Activated CD4-positive, alpha-beta T cell treated with anti-CD3 and anti-CD28 coated beads, Interleukin-2, amount 50 U/mL, for 1 hour (primary cell): ENCODE measurements at places on chromosomes 3 and 15.

GRCh38 chr3:178382449-178383061 lies 153.7 kb upstream of the KCNMB2 start:
- DNase-seq, result no peak

GRCh38 chr15:100692246-100692645 lies 89.9 kb downstream of the ASB7 start:
- no peak for DNase-seq

GRCh38 chr3:56365905-56366640 lies 102.2 kb downstream of the ERC2 start:
- DNase-seq, result no peak

GRCh38 chr3:12946251-12946648 lies 104.9 kb upstream of the RPL32 start:
- DNase-seq, result no peak

DNA sequence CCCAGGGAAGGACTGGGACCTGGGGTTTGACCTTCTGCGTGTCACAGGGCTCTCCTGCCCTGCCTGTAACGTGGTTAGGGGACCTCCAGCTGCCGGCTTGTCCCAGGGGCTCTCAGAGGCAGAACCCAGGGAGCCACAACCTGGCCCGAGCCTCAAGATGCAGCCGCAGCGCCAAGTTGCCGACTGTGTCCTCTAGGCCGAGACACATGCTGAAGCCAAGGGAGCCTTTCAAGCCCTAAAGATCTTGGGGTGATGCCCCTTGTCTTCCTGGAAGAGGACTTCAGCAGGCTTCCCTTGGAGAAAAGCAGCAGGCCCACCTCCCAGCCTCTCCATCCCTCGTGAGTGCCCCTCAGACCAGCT lies 7.2 kb downstream of the DNAJB8 start:
- DNase-seq, result no peak

DNA sequence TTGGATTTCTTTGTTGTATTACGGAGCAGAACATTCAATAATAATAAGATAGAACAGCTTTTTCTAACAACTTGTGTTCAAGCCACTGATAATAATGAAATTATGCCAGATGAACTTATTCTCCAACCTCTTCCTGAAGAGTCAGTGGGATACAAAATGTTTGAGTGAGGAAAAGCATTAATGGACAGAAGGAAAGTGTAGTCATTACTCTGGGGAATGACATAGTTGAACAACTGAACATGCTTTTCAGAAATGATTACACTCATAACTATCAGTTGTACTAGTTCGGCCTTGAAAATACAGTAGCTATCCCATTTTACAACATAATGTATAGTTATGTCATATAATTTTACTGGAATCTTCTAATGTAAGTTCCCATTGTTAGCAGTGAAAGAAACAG lies 55.9 kb downstream of the ALCAM start:
- no peak for DNase-seq

DNA sequence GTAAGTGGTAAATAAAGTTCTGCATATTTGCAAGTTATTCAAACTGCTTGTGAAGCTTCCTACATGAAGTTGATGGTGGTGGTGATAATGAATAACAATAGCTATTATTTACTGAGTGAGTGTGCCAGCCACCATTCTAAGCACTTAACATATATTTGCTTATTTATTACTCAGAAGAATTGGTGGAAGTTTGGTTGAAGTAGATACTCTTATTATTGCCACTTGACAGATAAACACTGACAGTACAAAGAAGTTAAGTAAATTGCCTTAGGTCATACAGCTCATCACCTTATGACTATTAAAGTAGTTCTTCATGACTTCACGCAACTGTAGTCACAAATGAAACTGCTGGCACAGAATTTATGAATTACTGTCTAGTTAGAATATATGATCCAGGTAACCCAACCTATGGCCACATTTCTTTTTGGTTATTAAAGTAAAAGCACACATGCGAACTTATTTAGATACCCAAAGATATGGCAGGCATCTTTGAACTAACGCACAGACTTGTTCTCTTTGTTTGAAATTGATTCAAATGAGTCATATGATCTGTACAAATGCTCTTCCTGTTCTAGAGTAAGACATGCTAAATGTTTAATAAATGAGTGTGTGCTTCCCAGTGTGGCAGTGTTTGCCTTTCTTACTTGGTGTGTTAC lies 99.8 kb upstream of the NR2F2 start:
- DNase-seq, result no peak

- no peak for DNase-seq
These were observed 846.5 kb upstream of the ALCAM start for GRCh38 chr3:104520228-104520655.

DNA sequence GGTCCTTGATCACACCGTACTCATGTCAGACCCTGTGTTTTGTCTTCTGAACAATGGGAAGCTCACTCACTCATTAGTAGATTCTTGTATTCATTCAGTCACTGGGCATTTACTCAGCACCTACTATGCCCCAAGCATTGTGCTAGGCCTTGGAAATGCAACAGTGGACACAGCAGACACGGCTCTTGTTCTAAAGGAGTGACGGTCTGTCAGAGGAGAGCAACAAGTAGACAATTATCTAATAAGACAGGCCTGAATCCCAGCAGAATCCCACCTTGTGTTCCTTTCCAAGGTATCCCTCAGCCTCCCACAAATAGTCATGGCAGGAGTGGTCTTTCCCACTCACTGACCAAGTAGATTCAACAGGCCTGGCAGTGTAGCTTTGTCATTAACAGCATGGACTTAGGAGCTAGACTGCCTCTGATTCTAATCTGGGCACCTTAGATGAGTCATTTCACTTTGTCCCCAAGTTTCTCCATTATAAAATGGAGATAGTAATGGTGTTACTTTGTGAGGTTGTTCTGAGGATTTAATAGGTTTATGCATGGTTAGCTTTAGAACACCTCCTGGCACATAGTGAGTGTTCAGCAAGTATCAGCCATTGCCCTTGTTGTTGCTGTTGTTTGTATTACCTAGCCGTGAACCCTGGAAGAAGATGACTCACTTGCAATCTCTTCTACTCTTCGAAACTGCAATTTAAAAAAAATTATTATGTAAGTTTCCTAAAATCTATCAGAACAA lies 69.1 kb downstream of the SSUH2 start:
- no peak for DNase-seq
